HS-27A (cell line): ENCODE measurements at places on chromosomes 5 and 9.

DNA sequence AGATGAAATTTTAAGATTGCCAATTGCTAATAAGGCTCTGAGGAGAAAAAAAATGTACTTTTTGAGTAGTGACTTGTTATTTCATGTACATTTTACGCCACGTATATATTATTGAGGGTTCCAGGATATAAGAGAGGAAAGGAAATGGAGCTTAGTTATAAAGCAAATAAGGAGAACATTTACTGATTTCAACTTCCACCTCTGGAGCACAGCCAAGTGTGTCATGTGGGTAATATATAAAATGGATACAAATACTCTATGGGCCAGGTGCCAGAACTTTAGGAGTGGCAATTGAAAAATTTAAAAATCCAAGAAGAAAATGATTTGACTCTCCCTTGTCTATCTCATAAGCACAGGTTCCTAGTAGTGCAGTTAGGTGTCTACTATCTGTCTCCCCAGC is 45.0 kb upstream of the VLDLR start:
- no peak for DNase-seq

- no peak for DNase-seq
Measured at GRCh38 chr5:14932902-14933469, 61.4 kb upstream of the ANKH start.

DNA sequence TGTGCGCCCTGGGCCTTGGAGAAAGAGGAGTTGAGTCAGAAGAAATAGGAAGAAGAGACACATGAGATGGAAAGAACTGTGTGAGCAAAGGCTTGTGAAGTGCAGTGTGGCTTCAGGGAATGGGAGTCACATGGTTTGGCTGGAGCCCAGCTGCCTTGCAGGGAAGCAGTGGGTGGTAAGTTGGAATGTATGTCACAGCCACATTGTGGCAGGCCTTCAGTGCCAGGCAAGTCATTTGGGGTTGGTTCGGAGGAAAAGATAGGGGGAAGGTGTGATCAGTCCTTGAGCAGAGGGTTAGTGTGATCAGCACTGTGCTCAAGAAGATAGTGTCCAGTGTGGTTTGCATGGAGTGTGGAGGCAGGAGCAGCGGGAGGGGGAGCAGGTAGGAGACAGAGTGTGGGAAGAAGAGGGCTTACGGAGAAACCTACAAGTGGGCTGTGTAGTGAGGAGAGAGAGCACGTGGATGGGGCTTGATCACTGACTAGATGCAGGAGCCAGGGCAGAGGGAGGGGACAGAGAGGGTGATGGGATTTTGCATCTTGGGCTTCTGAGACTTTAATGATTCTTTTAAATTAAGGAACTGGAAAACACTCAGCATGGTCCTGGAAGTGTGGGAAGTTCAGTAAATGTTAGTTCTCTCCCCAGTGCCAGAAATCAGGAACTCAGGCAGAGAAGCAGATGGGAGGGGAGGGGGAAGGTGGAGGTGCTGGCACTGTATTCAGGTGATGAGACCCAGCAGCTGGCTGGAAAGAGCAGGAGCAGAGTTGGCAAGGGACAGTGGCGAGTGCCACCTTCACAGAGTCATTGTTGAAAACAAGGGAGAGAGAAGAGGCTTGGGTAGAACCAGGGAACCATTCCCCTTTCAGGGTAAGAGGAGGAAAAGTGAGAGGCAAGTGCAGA is 46.6 kb downstream of the ARHGAP26 start:
- no peak for DNase-seq

- no peak for DNase-seq
Measured at GRCh38 chr9:134189145-134189469, 24.7 kb upstream of the RNU6ATAC start.

GRCh38 chr9:124022201-124023121 is 10.9 kb downstream of the LHX2 start:
- DNase-seq: no peak

DNA sequence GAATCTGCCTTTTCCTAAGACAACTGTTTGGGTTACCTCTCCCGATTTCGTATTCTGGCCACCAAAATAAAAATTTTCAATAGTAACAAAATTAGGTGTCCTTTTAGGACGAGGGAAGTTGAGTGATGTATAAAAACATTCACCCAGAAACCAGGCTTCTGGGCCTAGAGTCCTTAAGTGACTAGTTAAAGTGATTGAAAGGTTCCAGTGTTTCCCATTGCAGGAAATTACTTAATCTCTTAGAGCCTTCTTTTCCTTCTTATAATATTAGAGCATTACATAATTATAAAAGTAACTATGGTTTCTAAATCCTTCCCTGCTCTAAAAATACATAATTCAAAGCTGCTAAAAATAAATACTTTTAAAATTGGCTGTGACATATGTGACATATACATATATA is 7.3 kb downstream of the MCIDAS start:
- no peak for DNase-seq

GRCh38 chr5:55544341-55544740 is 9.6 kb upstream of the PLPP1 start:
- DNase-seq: no peak

DNA sequence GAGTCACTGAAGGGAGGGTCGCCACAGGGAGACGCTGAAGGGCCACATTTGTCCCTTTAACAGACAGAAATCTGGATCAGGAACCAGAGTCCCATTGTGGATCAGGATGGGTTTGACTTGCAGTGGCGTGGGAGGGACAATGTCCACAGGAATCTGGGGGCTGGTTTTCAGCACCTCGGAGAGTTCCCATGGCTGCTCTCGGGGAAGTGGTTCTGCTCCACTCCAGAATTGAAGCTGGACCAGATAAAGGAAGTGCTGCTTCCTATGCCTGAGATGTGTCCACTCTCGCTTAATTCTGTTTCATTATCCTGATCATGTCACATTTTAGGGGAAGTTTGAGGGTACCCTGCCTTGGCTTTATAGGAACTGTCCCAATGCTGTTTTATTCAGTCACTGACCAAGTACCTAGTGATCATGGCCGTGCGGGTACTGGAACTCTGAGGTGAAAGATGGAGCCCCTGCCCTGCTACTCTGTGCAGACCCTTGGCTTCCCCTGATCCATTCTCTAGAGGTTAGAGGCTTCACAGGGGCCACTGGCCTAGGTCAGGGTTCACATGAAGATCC is 28.7 kb downstream of the ENHO start:
- DNase-seq: peak; percentile 29

DNA sequence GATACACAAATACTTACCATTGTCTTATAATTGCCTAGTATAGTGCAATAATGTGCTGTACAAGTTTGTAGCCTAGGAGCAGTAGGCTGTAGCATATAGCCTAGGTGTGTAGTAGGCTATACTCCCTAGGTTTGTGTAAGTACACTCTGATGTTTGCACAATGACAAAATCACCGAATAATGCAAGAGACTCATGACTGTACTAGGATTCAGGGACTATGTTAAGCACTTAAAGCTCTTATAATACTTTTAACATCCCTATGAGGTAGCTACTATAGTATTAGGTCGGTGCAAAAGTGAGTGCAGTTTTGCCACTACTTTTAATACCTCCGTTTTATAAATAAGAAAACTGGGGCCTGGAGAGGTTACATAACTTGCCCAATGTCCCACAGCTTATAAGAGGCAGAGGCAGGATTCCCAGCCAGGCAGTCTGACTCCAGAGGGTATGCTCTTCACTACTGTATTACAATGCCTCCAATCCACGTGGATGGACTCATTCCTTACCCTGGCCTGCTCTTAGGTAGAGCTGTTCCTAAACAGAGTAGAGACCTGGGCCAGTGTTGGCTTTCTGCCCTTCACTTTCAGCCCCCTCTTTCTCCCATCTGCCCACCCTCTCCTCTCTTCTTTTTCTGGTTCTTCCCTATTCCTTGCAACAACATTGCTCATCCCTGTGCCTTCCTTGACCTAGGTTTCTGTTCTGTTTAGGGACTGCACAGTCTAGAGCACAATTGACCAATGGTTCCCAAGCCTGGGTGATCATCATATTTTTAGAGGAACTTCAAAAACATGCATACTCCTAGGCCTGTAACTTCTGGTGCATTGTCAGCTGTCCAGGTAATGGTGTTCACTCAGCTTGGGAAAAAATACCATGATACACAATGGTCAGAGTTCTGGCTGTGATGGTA is 114.0 kb downstream of the CARTPT start:
- DNase-seq: no peak

- no peak for DNase-seq
Measured at GRCh38 chr5:33340195-33340594, 100.6 kb upstream of the TARS1 start.

- DNase-seq: no peak
Measured at GRCh38 chr5:168136340-168136739, 155.1 kb upstream of the WWC1 start.
